ENCODE measurements at places on chromosomes 3 and 15.
A peak's percentile ranks its signal among the peaks of the same experiment; 100 is the strongest.

- no peak overlapping the region for H3K27ac ChIP-seq
- H3K36me3 ChIP-seq, result peaks cover 7% of the 10 kb centered on the region
- no peak for DNase-seq
Observed at GRCh38 chr15:99630607-99631131, 64.9 kb downstream of the MEF2A start.

- H3K4me3 ChIP-seq, result no peak overlapping the region
- DNase-seq, result no peak
- no peak overlapping the region for H3K27ac ChIP-seq
- H3K27me3 ChIP-seq, result no peaks in the 10 kb centered on the region
Observed at GRCh38 chr3:10299679-10300078, 6.9 kb upstream of the GHRL start.

GRCh38 chr15:61517776-61518175 lies 288.7 kb upstream of the RORA start:
- peaks cover 18% of the 10 kb centered on the region for H3K4me1 ChIP-seq
- H3K27me3 ChIP-seq, result 0 out of 2 replicates have a peak, but pooled peaks cover 3% of the 10 kb centered on the region
- H3K36me3 ChIP-seq, result no peaks in the 10 kb centered on the region
- H3K27ac ChIP-seq, result no peak overlapping the region

DNA sequence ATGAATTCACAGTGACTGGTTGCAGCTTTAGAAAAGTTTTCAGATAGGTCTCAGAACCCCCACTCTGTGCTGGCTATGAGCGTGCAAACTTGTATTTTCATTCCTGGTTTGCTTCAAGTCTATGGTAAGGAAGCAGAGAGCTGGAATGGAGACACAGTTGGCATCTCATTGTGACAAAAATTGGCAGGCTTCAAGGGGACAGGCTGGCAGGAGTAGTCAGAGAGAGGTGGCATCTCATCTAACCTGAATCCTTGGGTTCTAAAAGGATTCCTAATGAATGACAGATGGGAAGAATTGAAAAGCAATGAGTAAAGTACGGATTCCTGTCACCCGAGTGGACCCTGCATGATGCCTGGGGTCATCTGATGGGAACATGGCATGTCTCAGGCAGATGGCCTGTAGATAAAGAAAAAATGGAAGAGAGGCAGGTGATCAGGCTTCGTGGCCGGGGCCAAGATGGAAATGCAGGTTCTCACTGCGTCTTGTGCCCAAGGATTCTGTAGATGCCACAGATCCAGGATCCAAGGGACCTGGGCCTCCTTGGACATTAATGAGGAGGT lies 89.4 kb upstream of the ABHD17C start:
- H3K4me1 ChIP-seq, result no peaks in the 10 kb centered on the region
- H3K36me3 ChIP-seq, result no peaks in the 10 kb centered on the region
- H3K4me3 ChIP-seq, result no peak overlapping the region
- DNase-seq, result no peak

GRCh38 chr3:72246685-72247084 lies 461.7 kb upstream of the PROK2 start:
- no peaks in the 10 kb centered on the region for H3K27me3 ChIP-seq
- H3K36me3 ChIP-seq, result no peaks in the 10 kb centered on the region
- DNase-seq, result no peak
- H3K27ac ChIP-seq, result no peak overlapping the region
- H3K4me1 ChIP-seq, result no peaks in the 10 kb centered on the region

- no peak overlapping the region for H3K4me3 ChIP-seq
- H3K27me3 ChIP-seq, result no peaks in the 10 kb centered on the region
- peaks cover 10% of the 10 kb centered on the region for H3K4me1 ChIP-seq
Observed at GRCh38 chr3:4581124-4581424, 87.9 kb downstream of the ITPR1 start.

DNA sequence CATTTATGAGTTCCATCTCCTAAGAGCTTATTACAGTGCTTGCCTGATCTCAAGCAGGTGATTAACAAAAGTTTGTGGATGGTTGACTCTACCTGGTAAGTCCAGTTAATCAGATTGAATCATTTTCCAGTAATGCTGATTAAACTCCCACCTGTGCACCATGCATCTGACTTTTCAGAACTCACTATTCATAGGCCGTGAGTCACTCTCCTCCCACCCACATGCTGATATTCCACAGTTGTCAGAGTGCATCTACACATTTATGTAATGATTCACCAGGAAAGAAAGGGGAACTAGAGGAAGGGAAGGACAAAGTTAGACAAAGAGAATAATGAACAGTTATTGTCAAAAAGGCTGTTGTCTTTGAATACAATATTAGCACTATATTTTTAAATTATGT lies 106.2 kb upstream of the UBE3A start:
- no peak overlapping the region for H3K4me3 ChIP-seq
- H3K27ac ChIP-seq, result peak overlapping the region; percentile 71
- no peaks in the 10 kb centered on the region for H3K27me3 ChIP-seq
- no peaks in the 10 kb centered on the region for H3K36me3 ChIP-seq

DNA sequence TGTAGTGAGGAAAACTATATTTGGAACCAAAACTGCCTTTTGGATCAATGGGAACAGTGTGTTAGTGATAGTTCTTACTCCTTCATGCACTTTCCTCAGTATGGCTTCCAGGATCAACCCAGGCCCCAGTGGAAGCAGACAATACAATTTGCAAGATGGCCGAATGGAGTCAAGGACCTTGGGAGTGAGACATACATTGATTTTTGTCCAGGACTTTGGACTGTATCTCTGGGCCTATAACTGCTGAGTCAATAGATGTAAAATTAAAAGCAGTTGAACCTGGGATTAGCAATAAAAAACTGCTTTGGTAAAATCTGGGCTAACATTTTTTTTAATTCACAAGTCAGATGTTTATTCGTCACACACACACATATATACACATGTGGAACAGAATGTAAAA lies 1.8 kb downstream of the ARRDC4 start:
- H3K27ac ChIP-seq, result no peak overlapping the region
- no peaks in the 10 kb centered on the region for H3K27me3 ChIP-seq
- H3K4me1 ChIP-seq, result no peaks in the 10 kb centered on the region
- no peak for DNase-seq

GRCh38 chr3:69294014-69294766 lies 91.7 kb downstream of the FRMD4B start:
- H3K4me1 ChIP-seq, result no peaks in the 10 kb centered on the region
- H3K4me3 ChIP-seq, result no peak overlapping the region
- no peaks in the 10 kb centered on the region for H3K36me3 ChIP-seq
- H3K27me3 ChIP-seq, result no peaks in the 10 kb centered on the region
- H3K27ac ChIP-seq, result no peak overlapping the region

- H3K4me1 ChIP-seq, result no peaks in the 10 kb centered on the region
- no peak overlapping the region for H3K4me3 ChIP-seq
- H3K27ac ChIP-seq, result no peak overlapping the region
- no peak for DNase-seq
Observed at GRCh38 chr15:70566989-70567388, 196.4 kb downstream of the UACA start.

- no peaks in the 10 kb centered on the region for H3K27me3 ChIP-seq
- no peak overlapping the region for H3K4me3 ChIP-seq
- DNase-seq, result no peak
- no peak overlapping the region for H3K27ac ChIP-seq
- no peaks in the 10 kb centered on the region for H3K36me3 ChIP-seq
Observed at GRCh38 chr3:29067007-29067406, 213.9 kb upstream of the RBMS3 start.

DNA sequence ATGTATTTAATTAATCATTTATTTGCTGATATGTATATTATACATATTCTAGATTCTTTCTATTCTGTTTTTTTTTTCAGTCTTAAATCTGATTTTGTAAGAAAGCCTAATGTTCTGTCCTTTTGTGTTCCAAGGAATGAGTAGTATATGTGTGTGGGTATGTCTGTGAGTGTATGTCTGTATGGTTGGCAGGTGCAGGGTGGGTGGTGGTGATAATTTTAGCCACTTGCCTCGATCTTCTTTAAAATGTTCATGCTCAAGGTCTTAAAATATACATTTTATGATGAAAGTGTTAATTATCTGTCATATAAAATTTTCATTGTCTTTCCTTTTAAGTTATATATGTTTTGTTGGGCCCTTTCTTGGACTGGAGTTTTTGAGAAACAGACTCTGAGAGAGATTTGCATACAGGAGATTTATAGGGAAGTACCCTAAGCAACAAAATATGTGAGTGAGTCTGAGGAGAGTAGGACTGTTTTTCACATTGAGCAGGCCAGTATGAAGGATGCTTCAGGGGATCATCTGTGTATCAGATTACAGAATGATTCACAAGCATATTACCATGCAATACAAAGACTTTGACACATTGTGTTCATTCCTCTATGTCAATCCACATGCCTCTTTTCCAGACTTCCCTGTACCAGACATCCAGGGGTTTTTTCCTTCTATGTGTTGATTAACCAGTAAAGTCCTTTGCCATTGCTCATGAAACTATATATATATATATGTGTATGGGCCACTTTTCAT lies 211.0 kb upstream of the DPPA4 start:
- no peak overlapping the region for H3K27ac ChIP-seq
- no peaks in the 10 kb centered on the region for H3K4me1 ChIP-seq
- H3K4me3 ChIP-seq, result no peak overlapping the region
- H3K36me3 ChIP-seq, result no peaks in the 10 kb centered on the region

DNA sequence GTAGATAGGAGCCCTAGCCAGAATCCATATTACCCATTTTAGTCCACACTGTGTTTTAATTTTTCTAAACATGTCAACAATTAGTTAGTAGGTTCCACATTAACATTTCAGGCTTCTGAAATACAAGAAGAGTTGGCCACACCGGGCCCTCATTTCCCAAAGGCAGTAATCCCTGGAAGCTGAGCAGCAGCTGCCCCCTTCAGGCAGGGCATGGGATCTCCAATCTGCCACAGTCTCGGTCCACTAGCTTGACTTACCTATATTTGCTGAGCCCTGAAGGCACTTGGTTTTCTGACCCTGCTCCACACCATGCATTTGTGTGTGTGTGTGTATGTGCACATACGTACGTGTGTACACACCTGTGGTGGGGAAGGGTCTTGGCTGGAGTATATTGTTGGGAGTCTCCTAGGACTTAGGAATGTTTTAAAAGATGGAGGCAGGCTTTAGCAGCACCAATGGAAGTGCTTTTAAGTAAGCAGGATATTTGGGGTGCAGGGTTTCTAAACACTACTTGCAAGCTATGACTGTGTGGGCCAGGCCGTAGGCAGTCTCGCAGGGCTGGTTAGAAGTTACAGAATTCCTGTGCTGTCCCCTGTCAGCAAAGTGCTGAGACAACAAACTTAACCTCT lies 71.2 kb upstream of the SOX14 start:
- no peaks in the 10 kb centered on the region for H3K36me3 ChIP-seq
- no peak overlapping the region for H3K4me3 ChIP-seq
- no peak overlapping the region for H3K27ac ChIP-seq
- H3K27me3 ChIP-seq, result no peaks in the 10 kb centered on the region
- DNase-seq, result peak; percentile 81

- H3K36me3 ChIP-seq, result no peaks in the 10 kb centered on the region
- no peaks in the 10 kb centered on the region for H3K4me1 ChIP-seq
- no peak overlapping the region for H3K4me3 ChIP-seq
- DNase-seq, result no peak
- no peaks in the 10 kb centered on the region for H3K27me3 ChIP-seq
- no peak overlapping the region for H3K27ac ChIP-seq
Observed at GRCh38 chr3:70527026-70527425, 214.6 kb upstream of the MDFIC2 start.

- peak overlapping the region; percentile 82 for H3K27ac ChIP-seq
- peaks cover 48% of the 10 kb centered on the region for H3K4me1 ChIP-seq
- H3K36me3 ChIP-seq, result peaks cover under 1% of the 10 kb centered on the region
- peak overlapping the region; percentile 33 for H3K4me3 ChIP-seq
- peak; percentile 87 for DNase-seq
- H3K27me3 ChIP-seq, result no peaks in the 10 kb centered on the region
Observed at GRCh38 chr15:67150023-67150860, 84.8 kb downstream of the SMAD3 start.

DNA sequence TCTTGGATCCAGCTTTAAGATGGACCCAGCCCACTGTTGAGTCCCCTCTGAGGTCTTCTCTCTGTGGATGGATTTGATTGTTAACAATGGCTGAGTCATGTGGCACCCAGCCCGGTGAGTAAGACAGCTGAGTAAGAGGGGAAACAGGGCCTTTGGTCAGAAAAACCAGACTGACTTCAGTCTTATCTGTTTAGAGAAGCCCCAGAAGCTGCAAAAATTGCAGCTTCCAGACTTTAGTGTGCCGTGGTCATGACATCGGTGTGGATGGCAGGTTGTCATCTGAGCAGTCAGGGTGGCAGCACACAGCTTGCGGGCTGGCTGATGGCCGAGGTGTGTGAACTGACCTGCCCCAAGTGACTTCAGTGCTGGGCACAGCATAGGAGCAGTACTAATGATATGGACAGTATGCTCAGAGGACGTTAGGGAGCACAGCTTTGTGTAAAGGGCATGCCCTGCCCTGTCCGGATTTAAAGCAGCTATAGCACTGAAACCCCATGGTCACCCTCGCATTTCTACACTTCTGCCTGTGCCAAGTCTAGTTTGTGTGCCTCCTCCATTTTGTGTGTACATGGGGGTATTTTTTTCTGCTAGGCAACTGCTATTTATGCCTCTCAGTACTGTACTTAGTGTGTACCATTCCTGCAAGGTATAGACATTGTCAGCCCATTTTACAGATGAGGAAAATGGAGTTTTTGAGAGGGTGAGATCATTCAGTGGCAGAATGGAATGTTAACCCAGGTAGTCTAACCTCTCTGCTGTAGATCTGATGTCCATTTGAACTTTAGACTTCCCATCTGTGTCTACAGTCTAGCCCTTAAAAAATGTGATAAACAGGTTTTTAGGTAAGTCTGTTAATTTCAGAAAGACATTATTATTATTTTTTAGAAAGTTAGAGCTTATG lies 44.4 kb downstream of the FLNB start:
- no peaks in the 10 kb centered on the region for H3K27me3 ChIP-seq
- H3K4me3 ChIP-seq, result no peak overlapping the region
- peak; percentile 66 for DNase-seq
- peak overlapping the region; percentile 55 for H3K27ac ChIP-seq
- peaks cover 27% of the 10 kb centered on the region for H3K4me1 ChIP-seq

GRCh38 chr3:159763011-159763601 lies 225.5 kb upstream of the IL12A start:
- DNase-seq, result peak; percentile 29
- H3K36me3 ChIP-seq, result no peaks in the 10 kb centered on the region
- peak overlapping the region; percentile 61 for H3K4me3 ChIP-seq
- peak overlapping the region; percentile 61 for H3K27ac ChIP-seq
- H3K27me3 ChIP-seq, result no peaks in the 10 kb centered on the region
- peaks cover 32% of the 10 kb centered on the region for H3K4me1 ChIP-seq

GRCh38 chr3:158801201-158801600 lies 653 bp upstream of the MFSD1 start:
- no peaks in the 10 kb centered on the region for H3K36me3 ChIP-seq
- H3K27ac ChIP-seq, result no peak overlapping the region
- no peak for DNase-seq
- H3K4me1 ChIP-seq, result no peaks in the 10 kb centered on the region
- peak overlapping the region; percentile 89 for H3K4me3 ChIP-seq
- H3K27me3 ChIP-seq, result no peaks in the 10 kb centered on the region

Measured in SJCRH30 (cell line).